Nucleus accumbens (tissue), 56 donors: ENCODE measurements at places on chromosomes 13 and 19.

DNA sequence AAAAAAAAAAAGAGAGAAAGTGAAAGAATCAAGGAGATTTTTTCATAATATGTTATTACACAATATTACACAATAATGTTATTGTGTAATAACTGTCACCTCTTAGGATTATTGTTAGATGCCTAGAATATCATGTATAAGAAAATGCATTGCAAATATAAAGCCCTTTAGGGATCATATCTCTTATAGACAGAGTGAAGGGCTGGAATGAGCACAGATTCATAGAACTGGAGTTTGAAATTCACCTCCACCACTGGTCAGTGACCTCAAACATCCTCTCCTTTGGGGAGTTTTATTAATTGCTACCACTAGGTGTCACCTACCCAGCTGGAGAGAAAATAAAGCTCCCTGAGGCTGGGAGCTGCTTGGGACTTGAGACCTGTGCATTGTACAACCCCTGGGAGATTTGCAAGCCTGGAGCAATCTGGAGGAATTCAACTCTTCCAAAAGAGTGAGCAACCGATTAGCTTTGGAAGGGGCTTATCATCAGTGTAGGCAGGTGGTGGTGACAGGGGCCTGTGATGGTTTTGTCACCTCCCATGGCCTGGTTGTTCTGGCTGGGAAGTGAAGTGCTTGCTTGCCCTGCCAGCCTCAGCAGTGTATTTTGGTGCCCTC lies 30.3 kb upstream of the FRY start:
- no peak for DNase-seq

- no peak for DNase-seq
Measured at GRCh38 chr13:67223024-67223423, 7.1 kb downstream of the PCDH9 start.

DNA sequence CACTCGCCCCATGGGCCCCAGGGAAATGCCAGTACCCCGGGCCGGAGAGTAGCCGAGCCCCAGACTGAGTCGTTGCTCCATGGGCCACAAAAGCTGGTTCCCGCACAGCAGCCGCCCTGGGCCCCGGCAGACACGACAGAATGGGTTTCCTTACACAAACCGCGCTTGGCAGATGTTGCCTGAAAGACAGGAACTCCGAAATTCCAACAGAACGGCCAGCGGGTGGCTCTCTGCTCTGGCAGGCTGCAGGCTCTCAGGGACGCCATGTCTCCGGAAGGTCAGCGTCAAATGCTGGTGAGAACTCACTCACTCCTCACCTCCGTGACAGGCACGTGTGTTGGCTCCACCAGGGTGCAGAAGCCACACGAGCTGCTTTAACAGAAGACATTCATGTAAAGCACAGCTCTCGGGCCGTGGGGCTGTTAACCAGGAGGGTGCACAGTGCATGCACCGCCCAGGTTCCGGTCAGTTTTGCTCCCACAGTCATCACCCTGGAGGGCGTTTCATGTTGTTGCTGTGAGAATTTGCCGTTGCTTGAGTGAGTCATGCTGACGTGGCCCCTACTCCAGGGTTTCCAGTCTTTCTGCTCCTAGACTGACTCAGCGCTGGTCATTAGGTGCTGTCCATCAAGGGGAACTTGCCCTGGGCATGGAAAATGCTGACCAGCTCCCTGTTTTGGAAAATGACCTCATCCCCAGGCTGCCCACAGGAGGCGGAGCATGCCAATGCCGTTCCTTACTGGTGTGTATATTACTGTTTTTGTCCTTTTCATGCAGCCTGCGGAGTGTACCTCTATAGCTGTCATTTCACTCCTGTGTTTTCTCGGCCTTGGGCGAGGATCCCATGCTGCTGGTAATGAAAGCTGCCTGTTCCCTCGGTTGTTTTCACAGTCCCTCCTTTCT lies 44.8 kb downstream of the ANKRD10 start:
- DNase-seq, result no peak

DNA sequence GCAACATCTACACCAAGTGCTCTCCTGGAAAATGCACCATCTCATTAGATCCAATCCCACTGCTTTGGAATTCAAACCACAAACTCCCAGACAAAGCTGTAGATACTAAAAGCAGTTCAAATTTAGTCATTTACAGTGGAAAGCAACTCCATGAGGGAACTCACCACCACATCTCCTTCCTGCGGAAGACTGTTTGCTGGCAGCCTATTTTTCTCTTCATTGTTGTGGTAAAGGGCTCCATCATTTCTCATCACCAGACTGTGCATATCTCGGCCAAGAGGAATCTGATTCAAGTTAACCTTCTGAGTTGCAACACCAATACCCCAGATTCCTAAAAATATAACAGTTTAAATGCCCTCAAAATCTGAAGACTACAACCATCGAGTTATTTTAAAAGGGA lies 8.4 kb downstream of the SPRYD7 start:
- no peak for DNase-seq

DNA sequence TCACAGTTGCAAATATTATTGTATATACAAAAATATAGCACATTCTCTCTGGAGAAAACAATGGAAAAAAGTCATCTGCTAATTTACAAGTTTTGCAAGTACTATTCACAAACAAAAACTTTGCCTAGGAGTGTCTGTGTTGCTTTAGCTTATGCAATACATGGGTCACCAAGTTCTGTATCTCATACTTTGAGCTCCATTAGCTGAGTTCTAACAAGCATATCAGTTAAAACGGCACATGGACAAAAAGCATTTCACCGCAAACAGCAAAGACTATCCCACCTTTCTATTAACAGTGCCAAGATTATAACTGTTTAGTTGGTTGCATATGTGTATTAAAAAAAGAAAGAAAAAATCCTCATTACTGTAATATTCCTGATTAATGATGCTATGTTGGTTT lies 4.6 kb downstream of the SPRY2 start:
- no peak for DNase-seq

GRCh38 chr19:2550431-2551171 lies 74.7 kb downstream of the GADD45B start:
- no peak for DNase-seq

- DNase-seq, result peak; percentile 40
Measured at GRCh38 chr13:110914331-110915056, 375 bp downstream of the ANKRD10 start.

DNA sequence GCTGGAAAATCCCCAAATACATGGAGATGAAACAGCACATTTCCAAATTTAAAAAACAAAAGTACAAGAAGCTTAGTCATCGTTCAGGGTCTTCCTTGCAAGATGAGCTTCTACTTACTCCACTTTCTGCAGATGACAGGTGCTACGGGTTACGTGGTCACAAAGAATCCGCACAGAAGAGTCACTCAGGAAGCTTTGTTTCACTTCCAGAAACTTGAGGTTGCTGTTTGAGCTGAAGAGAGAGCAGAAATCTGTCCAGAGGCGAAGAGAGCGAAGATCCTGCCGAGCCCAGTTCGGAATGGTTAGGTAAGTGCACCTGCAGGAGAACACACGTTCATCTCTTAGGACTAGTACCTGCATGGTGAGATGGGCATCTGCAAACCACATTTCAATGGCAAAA lies 9.4 kb downstream of the NLRP7 start:
- DNase-seq, result no peak

DNA sequence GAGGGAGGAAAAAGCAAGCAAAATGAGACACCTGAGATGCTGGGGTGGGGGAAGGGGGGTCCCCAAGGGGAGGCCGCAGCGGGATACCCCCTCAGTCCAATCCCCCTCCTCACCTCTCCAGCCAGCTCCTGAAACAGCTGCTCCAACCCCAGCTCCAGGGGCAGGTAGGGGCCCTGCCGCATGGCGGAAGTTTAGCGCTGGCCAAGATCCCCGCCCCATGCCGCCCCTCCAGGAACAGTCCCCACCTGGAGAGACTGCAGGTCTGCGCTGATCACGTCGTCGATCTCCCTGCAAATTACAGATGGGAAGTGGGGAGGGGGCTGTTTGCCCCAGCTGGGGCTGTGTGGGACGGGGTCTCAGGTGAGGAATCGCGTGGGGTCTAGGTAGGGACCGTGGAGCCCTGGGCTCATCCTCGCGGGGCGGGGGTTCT lies 9.0 kb downstream of the CAPN12 start:
- DNase-seq, result no peak

DNA sequence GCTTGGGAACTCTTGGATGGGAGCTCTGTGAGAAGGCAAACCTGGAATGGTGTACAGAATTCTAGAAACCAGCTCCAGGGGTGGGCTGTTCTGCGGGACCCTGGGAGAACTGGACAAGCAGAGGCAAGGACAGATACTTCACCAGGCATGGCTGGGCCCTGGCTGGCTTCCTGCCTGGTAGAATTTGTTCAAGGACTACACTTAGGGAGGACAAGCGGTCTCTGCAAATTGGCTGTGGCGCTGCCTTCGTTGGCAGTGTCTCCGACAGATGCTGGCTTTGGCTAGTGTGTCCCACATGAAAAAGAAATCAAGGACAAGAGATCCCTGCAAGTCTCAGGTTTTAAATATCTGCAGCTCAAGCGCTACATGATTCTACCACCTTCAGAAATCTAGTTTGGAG lies 12.4 kb downstream of the CEBPG start:
- no peak for DNase-seq

GRCh38 chr13:24649688-24650043 lies 30.5 kb upstream of the ATP12A start:
- no peak for DNase-seq

DNA sequence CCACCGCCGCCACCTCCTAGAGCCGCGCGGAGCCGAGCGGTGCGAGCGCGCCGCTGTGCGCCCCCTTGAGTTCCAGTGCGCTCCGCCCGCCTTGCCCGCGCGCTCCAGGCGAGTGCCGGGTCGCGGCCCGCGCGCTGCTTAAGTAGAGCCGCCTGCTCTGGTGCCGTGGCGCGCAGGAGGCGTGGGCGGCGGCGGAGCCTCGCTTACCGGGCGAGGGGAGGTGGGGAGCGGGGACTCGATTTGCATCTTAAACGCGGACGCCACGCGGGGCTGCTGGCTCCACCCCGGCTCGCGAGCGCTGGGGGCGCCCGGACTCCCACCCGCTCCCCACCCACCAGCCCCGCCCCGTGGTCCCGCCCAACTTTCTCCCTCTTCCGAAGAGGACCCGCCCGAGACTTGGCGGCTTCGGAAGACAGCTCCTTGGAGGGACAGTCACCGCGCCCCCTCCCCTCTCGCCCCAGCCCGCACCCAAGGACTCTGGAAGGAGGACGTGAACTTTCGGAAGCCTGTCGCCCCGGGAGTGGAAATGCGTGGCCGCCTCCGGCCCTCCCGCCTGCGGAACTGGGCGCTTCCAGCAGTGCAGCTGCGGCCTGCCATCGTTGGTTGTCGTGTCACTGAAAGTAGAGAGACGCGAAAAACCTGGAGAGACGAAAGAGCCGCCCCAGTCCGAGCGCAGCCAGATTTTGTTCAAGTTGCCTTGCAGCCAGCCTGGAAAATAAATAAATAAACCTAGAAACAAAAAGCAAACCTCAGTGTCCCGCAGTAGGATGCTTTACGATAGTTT lies at the start of gene KCTD12:
TSS of gene KCTD12 (minus strand) at position 114 of the 784 bp plus-strand sequence. CDS start 257 bp downstream, outside the sequence.
- peak; percentile 49 for DNase-seq

DNA sequence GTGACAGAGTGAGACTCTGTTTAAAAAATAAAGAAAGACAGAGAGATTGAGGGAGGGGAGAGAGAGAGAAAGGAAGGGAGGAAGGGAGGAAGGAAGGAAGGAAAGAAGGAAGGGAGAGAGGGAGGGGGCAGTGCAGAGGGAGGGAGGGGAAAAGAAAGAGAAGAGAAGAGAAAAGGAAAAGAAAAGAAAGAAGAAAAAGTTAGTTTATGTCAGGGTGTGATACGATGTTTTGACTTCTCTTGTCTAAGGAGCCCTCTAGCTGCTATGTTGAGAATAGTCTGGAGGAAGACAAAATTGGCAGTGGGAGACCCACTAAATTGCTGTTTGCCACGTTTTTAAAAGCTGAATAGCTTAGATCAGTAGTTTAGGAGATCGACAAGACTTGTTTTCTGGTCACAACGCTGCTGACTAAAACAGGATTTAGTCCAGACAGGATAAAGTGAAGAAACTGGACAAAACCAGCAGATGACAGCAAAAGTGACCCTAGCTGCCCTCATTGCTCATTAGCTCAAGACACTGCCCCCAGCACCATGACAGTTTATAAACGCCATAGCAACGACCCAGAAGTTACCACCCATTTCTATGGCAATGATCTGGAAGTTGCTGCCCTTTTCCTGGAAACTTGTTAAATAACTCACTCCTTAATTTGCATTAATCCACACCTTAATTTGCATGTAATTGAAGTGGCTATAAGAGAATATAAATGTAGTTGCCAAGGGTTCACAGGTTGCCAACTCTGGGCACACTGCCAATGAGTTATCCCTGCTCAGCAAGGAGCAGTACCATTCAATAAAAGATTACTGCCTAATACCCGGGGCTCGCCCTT lies 11.1 kb downstream of the TEX101 start:
- DNase-seq, result no peak

- DNase-seq, result no peak
Measured at GRCh38 chr13:111875915-111876314, 191.0 kb upstream of the SOX1 start.

DNA sequence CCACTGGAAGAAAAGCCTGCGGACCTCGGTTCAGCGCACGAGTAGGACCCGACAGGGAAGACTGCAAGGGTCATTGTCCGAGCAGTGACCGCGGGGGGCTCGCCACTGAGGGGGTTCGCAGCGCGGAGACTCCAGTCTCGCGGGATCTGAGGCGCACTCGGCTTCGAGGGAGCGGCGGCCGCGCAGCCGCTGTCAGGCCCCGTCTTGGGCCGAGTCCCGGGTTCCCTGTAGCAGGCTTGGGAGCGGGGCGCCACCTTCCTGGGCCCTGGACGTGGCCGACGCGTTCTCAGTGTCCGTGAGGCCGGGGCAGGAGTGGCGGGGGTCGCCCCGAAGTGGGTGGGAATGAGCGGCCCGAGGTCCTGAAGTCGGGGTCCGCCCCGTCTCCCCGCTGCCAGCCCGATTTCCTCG lies 474 bp upstream of the FAM174C start:
- DNase-seq, result no peak

- DNase-seq, result no peak
Measured at GRCh38 chr19:38877781-38878574, at the start of gene RINL. Gene RINL, minus strand, starts transcription at chr19:38878275. Its CDS starts 1,533 bp downstream, at chr19:38876742.

- no peak for DNase-seq
Measured at GRCh38 chr19:29541473-29542253, 15.9 kb downstream of the VSTM2B start.

GRCh38 chr13:43077461-43077860 lies 54.1 kb downstream of the DNAJC15 start:
- no peak for DNase-seq

DNA sequence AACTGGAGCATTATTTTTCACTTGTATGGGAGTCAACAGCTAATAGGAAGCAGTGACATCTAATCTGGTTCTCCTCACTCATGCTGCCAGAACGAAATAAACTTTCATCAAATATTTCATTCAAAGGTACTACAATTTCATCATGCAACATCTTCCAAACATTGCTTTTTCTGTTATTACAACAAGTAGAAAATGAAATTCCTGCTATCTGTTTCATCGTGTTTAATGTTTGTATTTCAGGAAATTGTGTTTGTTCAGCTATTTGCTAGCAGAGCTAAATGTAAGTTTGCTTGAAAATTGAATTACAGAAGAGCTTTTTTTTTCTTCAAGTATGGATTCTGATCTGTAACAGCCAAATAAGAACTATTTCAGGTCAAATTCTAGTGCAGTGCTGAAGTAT lies 90.1 kb downstream of the SLITRK6 start:
- DNase-seq, result no peak

- no peak for DNase-seq
Measured at GRCh38 chr19:48029431-48029830, 14.4 kb downstream of the CABP5 start.
